ENCODE measurements at places on chromosomes 13 and 19. TPM values are rescaled to one million over a fixed set of nuclear protein-coding genes. Genes with fewer than 3 reads are reported as not detected.

DNA sequence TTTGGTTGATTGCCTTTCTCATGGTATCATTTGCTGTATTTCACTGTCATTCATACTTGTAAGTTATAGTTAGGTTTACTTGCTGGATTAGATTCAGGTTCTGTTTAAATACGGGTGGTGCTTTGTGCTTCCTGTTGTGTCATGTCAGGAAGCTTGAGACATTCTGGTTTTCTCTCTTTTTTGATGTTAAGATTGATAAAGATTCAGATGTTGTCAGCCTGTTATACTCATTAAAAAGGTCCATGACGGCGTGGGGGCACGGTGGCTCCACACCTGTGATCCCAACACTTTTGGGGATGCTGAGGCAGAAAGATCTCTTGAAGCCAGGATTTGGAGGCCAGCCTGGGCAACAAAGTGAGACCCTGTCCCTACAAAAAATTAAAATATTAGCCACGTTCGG, 45.7 kb downstream of the NAA16 start:
- no peak for DNase-seq

DNA sequence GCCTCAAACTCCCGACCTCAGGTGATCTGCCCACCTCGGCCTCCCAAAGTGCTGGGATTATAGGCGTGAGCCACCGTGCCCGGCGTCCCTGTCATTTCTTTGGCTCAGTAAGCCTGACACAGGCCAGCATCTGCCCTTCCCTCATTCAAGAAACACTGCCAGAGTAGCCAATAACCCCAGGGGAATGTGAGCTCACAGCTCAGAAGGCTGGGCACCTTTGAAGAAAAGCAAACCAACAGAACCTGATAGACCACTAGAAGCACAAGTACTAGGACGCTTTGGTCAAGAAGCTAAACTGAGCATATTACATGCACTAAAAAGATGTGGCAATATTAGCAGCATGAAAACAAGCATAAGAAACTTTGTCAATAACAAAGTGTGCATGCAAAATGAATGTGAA, 14.2 kb downstream of the SIGLEC5 start:
- DNase-seq: no peak

SAFB2 gene
- total RNA-seq: 39.3 TPM

ETV2 gene
- not detected for total RNA-seq
